ENCODE measurements at places on chromosomes 1 and 21. TPM values are rescaled to one million over a fixed set of nuclear protein-coding genes. Genes with fewer than 3 reads are reported as not detected.

SPATA45 gene
- total RNA-seq: not detected

SYPL2 gene
- total RNA-seq: 0.74 TPM

HAO2 gene
- not detected for total RNA-seq

GBP7 gene
- not detected for total RNA-seq

MX2 gene
- total RNA-seq: 56.7 TPM
